ENCODE measurements at places on chromosomes 7 and 10. TPM values are rescaled to one million over a fixed set of nuclear protein-coding genes. Genes with fewer than 3 reads are reported as not detected.

GRCh38 chr10:109915566-109915965 is 7.7 kb downstream of the XPNPEP1 start:
- peaks cover 81% of the 10 kb centered on the region for H3K4me1 ChIP-seq
- peak overlapping the region; percentile 21 for H3K27ac ChIP-seq
- peak overlapping the region; percentile 6 for H3K4me3 ChIP-seq
- DNase-seq, result no peak
- no peaks in the 10 kb centered on the region for H3K36me3 ChIP-seq

DNA sequence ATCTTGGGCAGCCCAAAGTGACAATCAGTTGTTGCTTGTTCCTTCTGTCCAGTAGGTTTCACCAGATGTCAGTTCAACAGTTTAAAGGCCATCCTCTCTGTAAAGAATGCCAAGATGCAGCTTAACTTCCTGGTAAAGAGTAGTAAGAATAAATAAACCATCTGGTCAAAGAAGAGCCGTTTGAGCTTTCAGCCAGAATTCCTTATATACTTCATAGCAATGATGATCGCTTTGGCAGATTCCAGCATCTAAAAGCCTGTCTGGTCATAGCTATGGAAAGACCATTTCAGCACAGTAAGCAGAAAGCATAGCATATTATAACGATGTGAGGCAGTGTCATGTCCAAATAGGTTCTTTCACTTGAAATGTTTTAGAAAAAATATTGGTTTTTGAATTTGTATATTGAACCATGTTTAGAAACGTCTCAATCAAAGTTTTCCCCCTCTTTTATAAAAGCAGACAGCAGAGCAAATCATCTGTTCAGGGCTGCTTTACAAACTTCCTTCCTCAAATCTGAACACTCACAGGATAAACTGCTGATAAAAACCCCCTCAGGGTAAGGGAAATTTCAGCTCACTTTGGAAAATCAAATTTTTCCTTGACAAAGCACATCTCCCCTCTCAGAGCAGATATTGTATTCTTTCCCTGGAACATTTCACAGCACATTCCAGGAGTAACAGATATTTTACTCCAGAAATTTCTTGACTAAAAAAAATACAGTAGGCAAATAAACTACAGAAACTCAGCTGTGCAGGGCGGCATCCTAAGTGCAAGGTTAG is 184.1 kb downstream of the NOC3L start:
- no peaks in the 10 kb centered on the region for H3K4me1 ChIP-seq
- H3K36me3 ChIP-seq, result no peaks in the 10 kb centered on the region
- no peaks in the 10 kb centered on the region for H3K27me3 ChIP-seq
- H3K27ac ChIP-seq, result no peak overlapping the region

DNA sequence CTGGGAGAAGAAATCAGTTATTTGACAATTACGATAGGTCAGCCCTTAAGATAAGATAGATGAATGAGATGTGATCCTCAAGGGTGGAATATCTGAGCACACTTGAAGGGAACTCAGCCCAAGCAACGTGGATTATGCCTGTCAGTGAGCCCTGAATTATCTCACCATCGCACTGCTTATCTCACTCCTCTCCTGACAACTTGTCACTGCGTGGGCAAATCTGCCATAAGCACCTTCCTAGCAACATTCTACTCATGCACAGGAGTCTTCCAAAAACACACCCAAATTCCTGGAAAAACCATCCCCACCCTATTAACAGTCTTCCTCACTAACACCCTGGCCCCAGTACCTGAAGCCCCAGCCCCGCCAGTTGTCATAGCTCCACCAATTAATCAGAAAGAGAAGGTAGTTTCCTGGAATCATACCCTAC is 46.5 kb upstream of the IL6 start:
- H3K36me3 ChIP-seq, result no peaks in the 10 kb centered on the region
- DNase-seq, result no peak
- H3K27me3 ChIP-seq, result no peaks in the 10 kb centered on the region
- H3K4me1 ChIP-seq, result peaks cover 48% of the 10 kb centered on the region
- H3K27ac ChIP-seq, result no peak overlapping the region
- H3K4me3 ChIP-seq, result no peak overlapping the region

Gene LLCFC1
- not detected for total RNA-seq

- no peak overlapping the region for H3K27ac ChIP-seq
- no peak for DNase-seq
- no peaks in the 10 kb centered on the region for H3K27me3 ChIP-seq
- no peak overlapping the region for H3K4me3 ChIP-seq
- H3K36me3 ChIP-seq, result no peaks in the 10 kb centered on the region
Observed at GRCh38 chr7:118046801-118047200, 137.2 kb upstream of the LSM8 start.
